Activated naive CD4-positive, alpha-beta T cell treated with anti-CD3 and anti-CD28 coated beads, Interleukin-2, amount 50 U/mL, for 16 hours (primary cell): ENCODE measurements at places on chromosomes 2 and 18.
A peak's percentile ranks its signal among the peaks of the same experiment; 100 is the strongest.

DNA sequence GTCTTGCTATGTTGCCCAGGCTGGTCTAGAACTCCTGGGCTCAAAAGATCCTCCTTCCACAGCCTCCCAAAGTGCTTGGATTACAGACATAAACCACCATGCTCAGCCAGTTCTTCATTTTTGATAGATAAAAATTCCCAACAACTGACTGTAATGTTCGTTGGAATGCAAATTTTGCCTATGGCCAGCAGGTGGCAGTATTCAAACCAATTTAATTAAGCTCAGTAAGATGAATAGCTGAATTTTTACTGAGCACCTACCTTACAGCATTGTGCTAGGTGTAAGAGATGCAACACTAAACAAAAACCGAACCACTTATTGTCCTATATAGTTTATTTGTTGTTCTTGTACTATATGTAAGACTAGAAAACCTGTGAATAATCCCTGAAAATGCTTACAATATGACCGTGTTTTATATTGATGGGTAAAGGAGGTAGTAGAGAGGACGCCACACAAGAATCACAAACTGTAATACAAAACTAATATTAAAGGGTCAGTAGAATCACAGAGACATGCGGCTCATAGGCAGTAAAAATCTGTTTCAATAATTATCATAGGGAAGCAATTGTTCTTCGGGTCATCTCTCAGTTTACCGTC is 8.2 kb upstream of the TMEM182 start:
- DNase-seq = no peak

- no peak for DNase-seq
These were observed 142.7 kb downstream of the AGAP1 start for GRCh38 chr2:235636546-235636945.

- no peak for DNase-seq
These were observed 109.2 kb upstream of the AGAP1 start for GRCh38 chr2:235384624-235385023.

DNA sequence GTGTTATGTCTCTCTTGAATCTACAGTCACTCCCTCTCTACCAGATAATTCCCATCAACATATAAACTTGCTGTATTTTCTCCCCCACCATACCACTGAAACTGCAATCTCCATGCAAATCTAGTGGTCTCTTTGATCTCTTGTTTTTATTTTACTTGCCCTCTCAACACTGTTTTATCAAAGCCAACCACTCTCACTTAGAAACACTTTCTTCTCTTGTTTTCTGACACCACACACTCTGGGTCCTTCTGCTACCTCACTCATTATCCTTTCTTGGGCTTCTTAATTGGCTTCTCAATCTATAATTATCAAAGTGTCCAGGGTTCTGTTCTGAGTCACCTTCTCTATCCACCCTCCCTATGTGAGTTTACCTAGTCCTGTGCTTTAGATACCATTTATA is 2.0 kb upstream of the MCFD2 start:
- no peak for DNase-seq

DNA sequence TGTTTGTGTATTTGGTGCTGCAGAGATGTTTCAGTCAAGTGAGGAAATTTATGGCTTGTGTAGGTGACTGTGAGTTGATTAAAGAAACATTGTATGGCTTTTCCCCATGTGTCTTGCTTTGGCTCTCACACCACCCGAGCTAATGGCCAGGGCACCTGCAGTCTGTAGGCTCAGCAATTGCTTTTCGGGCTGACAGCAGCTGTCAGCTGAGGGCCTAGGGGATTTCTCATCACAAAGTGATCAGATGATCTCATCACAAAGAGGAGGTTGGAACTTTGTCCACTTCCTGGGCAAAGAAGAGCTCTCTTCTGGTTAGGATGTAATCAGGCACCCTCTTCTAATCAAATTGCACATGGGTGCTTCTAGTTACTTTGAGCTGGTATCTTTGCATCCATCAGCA is 632.2 kb downstream of the SLC4A3 start:
- DNase-seq = no peak

DNA sequence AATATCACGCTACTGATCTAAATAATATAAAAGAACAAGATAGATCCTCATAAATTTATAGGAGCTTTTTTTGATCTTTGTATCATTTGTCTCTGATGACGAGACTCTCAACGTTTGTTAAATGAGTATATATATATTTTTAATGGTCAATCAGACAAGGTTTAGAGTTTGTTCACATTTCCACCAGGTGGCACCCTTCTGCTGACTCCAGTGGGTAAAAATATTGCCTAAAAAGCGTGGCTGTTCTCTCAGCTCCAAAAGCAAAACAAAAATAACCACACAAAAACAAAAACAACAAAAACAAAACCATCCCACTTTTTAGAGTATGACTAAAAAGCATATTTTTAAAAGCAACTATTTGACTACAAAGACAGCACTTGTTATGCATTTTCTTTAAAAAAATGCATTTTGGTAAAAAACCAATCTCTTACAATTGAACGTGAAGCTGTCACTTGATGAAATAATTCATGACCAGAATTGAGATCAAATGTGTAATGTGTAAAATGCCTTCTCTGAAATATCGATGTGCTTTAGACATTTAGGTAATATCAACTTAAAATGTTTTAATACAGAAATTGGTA is 723.2 kb downstream of the DPP10 start:
- DNase-seq = no peak

DNA sequence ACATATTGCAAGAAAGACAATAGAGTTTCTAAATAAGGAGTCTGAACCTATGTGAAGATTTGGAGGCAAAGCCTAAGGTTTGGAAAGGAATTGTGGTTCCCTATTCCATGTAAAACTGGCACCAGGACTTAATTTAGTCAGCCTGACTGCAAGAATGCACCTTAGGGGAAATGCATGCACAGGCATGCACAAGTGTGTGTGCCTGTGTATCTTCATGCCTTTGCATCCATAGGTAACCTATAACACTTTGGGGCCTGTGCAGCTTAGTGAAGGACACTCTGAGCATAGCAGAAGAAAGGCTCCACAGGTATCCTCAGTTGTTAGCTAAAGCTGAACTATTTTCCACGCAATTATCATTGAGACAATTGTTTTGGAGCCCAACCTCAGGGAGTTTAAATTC is 73.4 kb downstream of the RPRM start:
- no peak for DNase-seq

- DNase-seq = no peak
These were observed 14.9 kb downstream of the HPCAL1 start for GRCh38 chr2:10317646-10318045.

DNA sequence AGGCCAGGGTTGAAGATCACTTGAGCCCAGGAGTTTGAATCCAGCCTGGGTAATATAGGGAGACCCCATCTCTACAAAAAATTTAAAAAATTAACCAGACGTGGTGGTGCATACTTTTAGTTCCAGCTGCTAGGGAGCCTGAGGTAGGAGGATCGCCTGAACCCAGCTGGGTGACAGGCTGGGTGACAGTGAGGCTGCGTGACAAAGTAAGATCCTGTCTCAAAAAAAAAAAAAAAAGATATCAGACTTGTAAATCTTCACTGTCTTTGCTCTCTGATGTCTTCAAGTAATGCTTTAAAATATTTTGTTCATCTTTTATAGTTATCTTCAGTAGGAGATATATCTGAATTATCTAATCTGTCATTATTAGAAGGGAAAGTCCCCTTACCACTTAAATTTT is 10.5 kb downstream of the CAMKMT start:
- no peak for DNase-seq

GRCh38 chr2:240433973-240434727 is 1.3 kb upstream of the GPC1 start:
- peak; percentile 7 for DNase-seq

GRCh38 chr2:117979911-117980701 is 33.8 kb downstream of the CCDC93 start:
- DNase-seq = no peak
